B cell (primary cell): ENCODE measurements at places on chromosomes 11 and 22.

- DNase-seq: no peak
Observed at GRCh38 chr11:134957540-134958335, 545.7 kb upstream of the B3GAT1 start.

- no peak for DNase-seq
Observed at GRCh38 chr11:6405052-6405667, 13.7 kb downstream of the APBB1 start.

DNA sequence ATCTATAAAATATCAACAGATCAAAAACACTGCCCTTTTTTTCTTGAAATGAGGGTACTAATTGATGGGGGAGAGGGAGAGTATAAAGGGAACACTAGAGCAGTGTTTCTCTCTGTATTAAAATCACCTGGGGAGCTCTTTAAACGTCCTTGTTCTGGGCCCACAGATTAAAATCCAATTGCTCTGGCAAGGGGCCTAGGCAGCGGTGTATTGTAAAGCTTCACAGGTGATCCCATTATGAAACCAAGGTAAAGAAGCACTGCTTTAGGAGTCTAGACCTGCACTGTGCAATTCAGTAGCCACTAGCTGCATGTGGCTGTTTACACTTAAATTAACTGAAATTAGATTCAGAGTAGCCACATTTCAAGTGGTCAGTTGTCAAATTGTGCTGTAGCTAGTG, 3.0 kb downstream of the AQP11 start:
- DNase-seq: no peak

- no peak for DNase-seq
Observed at GRCh38 chr11:22685111-22685510, 18.7 kb downstream of the GAS2 start.

DNA sequence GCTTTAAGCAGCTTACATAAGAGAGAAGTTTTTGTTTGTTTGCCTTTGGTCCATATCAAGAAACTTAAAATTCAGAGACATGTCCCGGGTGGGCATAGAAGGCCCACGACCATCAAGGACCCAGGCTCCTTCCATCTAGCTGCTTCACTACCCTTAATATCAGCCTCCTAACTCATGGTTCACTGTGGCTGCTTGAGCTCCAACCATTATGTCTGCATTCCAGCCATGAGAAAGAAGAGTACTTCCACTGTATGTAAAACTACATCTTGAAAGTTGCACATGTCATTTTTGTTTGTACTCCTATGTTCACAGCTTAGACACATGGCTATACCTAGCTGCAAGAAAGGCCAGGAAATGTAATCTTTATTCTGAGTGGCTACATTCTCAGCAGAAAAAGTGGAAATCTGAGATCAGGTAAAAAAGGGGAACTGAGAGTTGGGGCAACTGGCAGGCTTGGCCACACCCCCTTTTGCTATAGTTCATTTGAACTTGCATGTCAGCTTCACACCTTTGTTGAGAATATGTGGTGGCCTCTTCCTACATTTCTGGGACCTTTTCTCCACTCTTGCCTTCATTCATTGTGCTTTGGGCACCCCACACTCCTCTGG, 81.3 kb upstream of the TP53I11 start:
- DNase-seq: peak; percentile 89

DNA sequence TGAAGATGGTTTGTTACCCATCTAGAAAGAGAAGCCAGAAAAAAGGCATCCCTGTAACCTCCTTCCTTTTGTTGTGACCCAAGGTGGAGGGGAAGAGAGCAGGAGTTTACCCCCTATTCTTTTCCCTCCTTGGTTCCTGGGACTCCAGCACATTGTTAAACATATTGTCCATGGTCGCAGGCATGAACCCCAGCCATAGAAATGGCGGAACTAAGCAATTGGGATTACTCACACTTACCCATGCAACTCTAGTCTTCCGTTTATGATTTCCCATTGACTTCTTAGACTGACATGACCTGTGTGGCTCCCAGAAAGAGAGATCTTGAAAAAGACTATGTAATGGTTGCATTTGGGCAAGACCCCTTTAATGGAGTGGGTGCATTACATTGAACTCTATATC, 45.4 kb downstream of the OR4C46 start:
- no peak for DNase-seq

GRCh38 chr11:108027057-108027456, 18.4 kb downstream of the CUL5 start:
- DNase-seq: no peak

DNA sequence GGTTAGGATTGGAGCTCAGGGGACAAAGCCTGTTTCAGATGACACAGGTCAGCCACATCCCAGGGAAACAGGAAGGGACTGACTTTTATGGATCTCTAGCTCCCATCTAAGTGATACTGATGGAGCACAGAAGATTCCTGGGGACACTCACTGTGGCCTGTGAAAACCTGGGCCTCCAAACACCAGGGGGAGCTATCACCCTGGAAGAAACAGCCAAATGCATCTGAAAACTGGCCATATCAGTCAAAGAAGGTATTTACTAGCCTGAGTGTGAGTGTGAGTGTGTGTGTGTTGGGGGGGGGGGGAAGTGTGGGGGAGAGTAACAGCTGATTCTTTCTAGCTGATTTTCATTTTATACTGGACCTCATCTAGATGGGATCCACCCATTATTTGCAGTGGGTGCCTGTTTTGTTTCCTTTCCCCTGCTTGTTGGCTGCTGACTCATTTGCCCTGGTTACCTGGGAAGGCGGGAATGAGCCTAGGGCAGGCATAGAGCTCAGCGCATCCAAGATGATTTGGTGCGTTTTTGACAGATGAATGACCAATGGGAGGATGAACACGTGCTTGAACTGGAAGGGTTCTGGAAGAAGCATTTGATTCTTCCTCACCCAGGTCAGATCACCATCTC, 284.0 kb downstream of the KIRREL3 start:
- DNase-seq: no peak
